ENCODE measurements at places on chromosomes 12 and 14.
A peak's percentile ranks its signal among the peaks of the same experiment; 100 is the strongest.

DNA sequence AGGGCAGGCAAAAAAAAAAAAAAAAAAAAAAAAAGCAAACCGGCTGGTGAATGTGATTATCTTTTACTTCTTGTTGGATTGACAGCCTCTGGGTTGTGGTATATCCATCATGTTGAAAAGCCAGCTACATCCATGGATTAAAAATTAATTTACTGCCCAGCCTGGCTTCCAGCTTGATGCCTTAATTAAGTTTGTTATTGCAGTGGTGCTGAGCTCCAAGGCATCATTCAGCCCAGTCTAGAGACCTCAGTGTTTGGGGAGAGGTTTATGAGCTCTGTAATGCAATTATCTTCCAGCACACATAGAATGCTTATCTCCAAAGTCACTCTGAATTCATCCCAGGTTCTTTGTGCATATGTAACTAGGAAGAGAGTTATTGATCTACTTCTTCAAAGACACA, 114.8 kb downstream of the RIMBP2 start:
- DNase-seq: no peak

DNA sequence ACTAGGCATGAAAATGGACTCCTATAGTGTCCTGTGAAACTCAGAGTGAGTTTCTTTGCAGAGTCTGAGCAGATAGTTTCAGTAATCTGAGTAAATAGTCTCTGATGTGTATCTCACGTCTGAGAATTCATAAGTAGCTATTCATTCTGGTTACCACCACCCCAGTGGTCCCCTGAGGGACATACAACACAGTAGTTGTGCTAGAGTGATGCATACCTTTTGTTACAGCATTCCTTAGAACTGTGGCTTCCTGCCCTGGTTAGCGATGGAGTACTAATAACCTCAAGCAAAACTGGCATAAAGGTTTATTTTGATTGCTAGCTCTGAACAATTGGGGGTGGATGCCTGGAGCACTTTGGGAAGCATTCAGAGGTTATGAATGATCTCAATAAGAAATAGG, 114.7 kb downstream of the DAAM1 start:
- no peak for DNase-seq

DNA sequence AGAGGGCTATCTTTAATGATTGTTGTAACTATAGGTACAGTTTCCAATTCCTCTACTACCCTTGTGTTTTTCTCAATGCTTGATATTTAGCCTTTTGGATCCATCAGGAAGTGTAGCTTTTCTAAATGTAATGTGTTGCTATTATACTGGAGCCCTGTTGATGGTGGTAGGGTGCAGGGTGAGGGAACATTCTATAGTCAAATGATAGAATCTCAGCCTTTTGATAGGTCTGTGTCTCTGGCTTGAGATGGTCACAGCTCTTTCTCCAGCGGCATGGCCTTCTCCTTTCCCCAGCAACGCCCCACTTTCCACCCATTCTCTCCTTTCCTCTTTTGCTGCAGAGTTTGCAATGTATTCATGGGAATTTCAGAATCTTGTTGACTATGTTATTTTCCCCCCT, 398.6 kb downstream of the RERGL start:
- DNase-seq: no peak

- no peak for DNase-seq
These were observed 7.2 kb upstream of the CCDC197 start for GRCh38 chr14:93989939-93990338.

GRCh38 chr12:82279536-82280058, 78.6 kb downstream of the CCDC59 start:
- no peak for DNase-seq

GRCh38 chr12:129779033-129779432, 124.8 kb downstream of the TMEM132D start:
- no peak for DNase-seq

- no peak for DNase-seq
These were observed 26.8 kb downstream of the AMN1 start for GRCh38 chr12:31702047-31702446.

DNA sequence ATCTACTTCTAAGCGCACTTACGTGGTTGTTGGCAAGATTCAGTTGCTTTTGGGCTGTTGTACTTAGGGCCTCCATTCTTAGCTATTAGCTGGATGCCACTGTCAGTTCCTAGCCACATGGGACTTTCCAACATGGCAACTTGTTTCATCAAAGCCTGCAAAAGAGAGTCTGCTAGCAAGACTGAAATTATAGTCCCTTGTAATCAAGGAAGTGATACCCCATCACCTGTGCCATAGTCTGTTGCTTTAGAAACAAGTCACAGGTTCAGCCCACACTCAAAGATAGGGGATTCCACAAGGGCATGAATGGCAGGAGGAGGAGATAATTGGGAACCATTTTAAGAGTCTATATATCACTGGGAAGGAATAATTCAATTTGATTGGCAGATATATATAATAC, 27.1 kb upstream of the SLC17A8 start:
- DNase-seq: no peak

DNA sequence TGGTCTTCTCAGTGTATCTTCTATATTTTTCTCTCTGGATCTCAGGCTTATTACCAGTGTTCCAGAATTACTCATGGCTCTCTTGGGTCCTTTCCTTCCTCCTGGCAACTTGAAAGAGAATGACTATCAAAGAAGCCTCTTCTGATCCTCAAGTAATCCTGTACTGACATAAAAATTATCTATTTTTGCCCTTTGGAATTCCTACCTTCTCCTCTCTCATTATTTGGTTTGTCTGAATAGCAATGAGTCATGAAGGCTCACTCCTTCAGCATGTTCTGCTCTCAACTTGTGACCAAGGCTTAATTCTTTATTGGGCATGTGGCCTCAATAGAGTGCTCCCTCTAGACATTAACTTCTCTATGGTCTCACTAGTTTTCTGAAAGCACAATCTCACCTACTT, 553.6 kb upstream of the ATP2B1 start:
- no peak for DNase-seq

DNA sequence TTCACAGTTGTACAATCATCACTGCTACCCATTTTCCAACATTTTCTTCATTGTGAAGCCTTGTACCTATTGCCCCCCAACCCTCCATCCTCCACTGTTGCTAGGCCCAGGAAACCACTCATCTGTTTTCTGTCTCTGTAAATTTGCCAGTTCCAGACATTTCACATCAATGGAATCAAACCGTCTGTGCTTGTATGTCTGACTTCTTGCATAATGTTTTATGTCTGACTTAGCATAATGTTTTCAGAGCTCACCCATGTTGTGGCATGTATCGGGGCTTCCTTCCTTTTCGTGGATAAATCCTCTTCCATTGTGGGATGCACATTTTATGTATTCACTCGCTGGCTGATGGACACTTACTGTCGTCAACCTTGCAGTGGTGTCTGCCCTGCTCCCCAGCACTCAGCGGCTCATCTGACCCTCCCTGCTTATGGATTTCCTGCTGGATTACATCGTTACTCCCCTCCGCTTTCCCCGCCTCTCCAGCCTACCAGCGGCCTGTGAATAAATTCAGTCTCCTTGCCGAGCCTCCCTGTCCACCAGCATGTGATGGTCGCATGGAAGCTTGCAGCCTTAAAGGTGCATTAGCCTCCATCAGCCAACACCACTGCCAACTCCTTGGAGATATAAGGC, 727.6 kb upstream of the TMEM132C start:
- DNase-seq: no peak

DNA sequence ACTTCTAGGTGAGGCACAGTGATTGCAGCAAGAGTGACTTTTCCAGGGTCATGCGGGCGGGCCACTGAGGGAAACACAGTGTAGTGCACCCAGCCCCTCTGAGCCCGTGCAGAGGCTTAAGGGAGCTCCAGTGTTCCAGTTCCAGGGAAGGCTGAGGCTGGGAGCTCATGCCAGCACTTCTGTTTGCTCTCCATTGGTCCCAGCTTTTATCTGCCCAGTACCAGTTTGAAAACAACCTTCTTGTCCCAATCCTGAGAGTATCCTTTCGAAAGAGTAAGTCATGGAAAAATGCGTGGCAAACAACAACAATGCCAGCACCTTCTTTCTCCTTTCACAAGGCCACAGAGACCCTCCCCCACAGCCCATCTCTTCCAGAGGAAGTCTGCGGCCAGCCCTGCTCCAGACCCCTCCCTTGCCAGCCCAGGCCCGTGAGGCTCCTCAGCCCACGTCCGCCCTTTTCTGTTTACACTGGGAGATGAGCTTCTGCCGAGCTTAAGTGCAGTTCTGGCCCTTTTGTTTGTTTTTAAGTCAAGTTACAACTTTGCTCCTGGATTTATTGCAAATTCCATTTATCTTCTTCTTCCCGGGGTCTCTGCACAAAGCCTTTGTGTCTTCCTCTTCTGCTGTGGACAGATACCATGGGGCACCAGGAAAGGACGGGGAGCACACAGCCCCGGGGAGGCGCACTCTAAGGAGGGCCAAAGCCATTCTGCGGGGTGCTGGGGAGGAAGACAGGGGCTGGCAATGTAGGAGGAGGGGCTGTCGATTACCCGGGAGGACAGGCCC, 185.6 kb downstream of the ZFP36L1 start:
- DNase-seq: peak; percentile 45

- DNase-seq: no peak
These were observed 7.6 kb downstream of the CFAP54 start for GRCh38 chr12:96496944-96497343.

- peak; percentile 5 for DNase-seq
These were observed 7.6 kb downstream of the KRT85 start for GRCh38 chr12:52359621-52360061.

DNA sequence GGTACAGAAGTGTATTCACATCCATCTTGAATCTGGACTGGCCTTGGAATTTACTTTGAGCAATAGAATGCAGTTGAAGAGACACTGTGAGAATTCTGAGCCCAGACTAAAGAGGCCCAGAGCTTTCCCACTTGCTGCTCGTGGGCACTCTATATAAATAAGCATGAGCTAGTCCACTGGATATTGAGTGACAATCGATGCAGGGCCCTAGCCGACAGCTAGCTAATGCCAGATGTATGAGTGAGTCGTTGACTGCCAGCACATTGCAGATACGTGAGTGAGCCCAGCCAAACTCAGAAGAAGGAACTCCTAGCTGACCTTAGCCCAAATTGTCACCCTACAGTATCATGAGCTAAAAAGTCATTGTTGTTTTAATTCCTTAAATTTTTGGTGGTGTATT, 24.9 kb downstream of the NAV3 start:
- DNase-seq: no peak

GRCh38 chr12:59637692-59638070, 41.9 kb downstream of the SLC16A7 start:
- DNase-seq: no peak

DNA sequence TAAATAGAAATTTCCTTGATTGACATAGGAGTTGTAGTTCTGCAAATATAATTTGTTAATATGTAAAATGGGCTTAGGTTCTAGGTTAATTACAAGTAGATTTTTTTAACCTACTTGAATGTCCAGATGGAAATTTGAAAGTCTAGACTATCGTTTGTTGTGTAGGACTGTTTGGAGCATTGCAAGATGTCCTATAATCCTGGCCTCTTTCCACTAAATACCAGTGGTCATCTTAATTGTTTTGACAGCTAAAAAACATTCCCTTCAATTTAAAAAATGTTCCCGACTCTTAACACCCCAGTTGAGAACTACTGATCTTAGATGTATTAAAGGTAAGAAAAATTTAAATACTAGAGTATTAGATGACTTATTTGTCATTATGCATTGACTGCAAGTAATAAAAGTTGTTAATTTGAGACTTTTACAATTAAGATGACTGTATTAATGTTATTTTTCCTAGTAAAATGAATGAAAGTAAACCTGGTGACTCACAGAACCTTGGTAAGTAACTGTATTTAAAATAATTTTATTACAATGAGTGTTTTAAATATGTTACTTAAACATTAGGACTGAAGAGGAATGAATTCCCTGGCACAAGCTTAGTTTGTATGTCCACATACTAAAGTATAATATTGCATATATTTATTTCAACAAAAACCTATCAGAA, 21.8 kb downstream of the G2E3 start:
- no peak for DNase-seq

DNA sequence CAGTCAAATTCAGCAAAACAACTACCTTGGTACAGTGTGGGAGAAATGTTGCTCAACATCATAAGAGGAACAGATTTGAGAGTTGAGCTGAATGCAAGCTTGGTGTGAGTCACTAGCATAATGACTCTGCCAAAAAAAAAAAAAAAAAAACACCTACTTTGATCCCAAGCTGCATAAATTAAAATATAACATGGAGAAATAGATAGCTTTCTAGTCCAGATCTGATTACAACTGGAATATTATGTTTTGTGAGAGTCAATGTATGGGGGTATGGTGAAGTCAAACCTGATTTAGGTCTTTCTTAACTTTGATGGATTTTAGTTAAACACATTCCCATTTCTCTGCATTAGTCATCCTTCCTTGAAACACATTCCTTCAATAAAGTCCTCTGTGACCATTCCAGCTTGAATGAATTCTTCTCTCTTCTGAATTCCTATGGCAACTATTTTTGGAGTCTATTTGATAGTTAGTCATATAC, 188.1 kb downstream of the SLC5A8 start:
- DNase-seq: no peak

GRCh38 chr12:3200814-3201233, 123.6 kb downstream of the TSPAN9 start:
- no peak for DNase-seq

DNA sequence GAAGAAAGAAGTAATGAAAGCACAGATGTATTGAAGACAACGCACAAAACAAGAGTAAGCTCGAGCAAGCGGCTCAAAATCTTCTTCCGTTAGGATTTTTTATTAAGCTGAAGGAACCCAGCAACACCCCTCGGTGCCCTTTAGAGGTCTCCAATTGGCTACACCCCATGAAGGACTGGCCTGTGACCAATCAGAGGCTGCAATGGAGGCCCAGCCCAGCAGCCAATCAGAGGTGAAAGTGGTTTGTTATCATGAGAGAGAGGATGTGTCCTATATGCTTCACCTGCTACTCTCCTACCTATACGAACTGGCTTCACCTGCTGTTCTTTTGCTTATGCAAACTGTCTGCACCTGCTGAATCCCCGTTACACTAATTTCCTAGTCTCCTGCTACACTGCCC, 358.8 kb downstream of the C12orf50 start:
- DNase-seq: no peak

DNA sequence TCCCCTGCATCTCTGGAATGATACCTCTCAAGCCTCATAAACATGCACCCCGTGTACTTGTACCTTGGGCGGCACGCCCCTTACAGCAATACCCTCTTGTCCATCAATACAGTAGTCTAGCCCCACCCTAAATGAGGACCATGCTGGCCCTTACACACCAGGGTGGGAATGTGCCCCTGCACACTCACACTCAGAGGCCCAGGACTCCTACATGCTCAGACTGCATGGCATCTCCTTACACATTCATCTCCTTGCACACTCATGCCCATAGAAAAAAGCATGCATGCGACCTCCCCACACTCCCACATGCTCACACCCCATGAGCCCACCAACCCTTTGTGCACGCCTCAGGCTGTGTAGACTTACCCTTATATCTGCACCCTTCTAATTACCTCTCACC, 22.0 kb downstream of the ITGA7 start:
- DNase-seq: no peak

DNA sequence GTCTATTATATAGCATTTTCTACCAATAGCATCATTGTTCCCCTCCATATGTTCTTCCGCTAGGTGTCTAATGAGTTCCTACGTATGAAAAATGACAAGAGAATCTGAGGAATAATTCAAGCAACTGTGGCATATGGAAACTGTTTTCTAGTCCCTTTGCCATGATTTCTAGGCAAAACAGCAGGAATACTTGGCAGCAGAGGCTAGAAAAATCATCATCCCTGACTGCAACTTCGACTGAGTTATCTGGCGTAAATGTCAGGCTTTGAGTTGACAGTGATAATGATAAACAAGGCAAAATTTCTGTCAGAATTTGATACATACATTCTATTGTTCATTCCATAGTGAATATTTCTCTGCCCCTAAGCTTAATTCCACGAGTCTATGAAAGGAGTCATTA, 572.8 kb upstream of the USP15 start:
- DNase-seq: no peak

GRCh38 chr12:121227294-121227693, 17.4 kb downstream of the P2RX4 start:
- DNase-seq: no peak

Data from tibial artery (tissue), 4 donors.